Smooth muscle cell of the brain vasculature (primary cell): ENCODE measurements at places on chromosomes 12 and 14.

DNA sequence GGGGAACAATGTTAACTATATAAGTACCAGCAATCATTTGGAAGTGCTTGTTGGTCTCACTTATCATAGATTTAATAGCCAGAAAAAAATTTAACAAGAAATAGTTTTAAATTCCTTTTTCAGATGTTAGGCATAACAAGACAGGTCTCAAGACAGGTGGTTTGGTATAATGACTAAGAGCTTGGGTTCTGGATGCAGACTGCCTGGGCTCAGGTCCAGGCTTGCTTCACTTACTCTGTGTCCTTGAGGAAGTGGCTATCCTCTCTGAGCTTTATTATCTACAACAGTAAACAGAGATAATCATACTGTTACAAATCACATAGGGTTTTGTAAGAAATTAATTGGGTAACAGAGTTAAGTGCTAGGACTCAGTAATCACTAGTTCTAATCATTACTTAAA, 338.0 kb upstream of the FLRT2 start:
- DNase-seq = no peak

- no peak for DNase-seq
Measured at GRCh38 chr12:117439531-117440001, 78.1 kb upstream of the NOS1 start.

GRCh38 chr12:85156569-85156968, 120.4 kb downstream of the LRRIQ1 start:
- no peak for DNase-seq

- no peak for DNase-seq
Measured at GRCh38 chr14:94663965-94664704, 51.9 kb downstream of the SERPINA3 start.

GRCh38 chr12:50569876-50570275, 65.1 kb downstream of the DIP2B start:
- DNase-seq = no peak

DNA sequence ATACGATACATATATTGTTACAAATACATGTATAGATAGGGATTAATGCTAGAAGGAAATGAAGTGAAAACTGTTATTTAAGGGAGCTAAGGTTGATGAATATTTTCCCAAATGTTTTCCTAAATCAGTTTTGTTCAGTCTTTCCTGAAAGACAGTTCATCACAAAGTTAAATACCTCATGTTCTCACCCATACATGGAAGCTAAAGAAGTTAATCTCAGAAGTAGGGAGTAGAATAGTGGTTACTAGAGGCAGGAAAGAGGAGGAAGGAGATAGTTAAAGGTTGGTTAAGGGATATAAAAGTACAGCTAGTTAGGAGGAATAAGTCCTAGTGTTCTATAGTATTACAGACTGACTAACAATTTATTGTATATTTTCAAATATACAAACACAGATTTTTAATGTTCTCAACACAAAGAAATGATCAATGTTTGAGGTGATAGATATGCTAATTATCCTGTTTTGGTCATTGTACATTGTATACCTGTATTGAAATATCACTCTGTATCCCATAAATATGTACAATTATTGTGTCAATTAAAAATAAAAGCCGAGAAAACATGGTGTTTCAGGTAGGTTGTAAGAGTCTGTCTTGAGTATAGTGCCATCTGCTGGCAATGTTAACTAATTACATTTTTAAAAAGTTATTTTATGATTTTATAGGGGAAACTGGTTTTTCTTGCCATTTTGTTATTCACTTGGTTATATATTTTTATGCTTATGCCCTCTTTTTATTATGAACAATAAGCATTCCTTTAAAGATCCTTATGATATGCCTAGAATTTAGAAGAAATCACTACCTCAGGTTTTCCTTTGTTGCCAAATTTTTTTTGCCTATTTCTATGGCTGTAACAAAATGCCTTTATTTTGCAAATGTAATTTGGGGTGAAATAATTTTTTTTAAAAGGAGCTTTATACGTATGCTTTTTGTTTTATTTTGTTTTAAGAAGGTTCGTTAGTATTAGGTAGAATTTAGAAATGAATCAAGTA, 26.9 kb downstream of the ZDHHC17 start:
- DNase-seq = no peak

- DNase-seq = no peak
Measured at GRCh38 chr12:132282031-132282949, 47.1 kb downstream of the GALNT9 start.

GRCh38 chr14:99267837-99268781, 3.9 kb downstream of the BCL11B start:
- DNase-seq = no peak

DNA sequence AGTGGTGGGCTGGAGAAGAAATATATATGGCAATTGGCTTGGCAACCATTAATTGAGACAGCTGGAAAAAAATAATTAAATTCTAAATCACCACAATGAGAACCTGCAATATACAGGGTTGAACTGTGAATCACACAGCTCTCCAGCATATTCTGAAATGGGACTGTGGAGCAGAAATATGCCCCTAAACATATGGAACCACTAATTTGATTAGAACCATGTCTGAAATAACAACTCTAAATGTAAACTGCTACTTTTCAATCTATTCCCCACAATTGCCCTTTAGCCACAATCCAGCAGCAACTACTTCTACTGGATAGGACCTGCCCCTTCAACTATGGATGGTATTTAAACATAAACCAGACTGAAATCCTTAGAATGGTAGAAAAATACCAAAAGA, 330.4 kb downstream of the TRHDE start:
- DNase-seq = no peak

GRCh38 chr12:16030744-16031143, 119.6 kb downstream of the DERA start:
- DNase-seq = no peak

- DNase-seq = no peak
Measured at GRCh38 chr14:23696701-23697239, 60.6 kb downstream of the DHRS2 start.

DNA sequence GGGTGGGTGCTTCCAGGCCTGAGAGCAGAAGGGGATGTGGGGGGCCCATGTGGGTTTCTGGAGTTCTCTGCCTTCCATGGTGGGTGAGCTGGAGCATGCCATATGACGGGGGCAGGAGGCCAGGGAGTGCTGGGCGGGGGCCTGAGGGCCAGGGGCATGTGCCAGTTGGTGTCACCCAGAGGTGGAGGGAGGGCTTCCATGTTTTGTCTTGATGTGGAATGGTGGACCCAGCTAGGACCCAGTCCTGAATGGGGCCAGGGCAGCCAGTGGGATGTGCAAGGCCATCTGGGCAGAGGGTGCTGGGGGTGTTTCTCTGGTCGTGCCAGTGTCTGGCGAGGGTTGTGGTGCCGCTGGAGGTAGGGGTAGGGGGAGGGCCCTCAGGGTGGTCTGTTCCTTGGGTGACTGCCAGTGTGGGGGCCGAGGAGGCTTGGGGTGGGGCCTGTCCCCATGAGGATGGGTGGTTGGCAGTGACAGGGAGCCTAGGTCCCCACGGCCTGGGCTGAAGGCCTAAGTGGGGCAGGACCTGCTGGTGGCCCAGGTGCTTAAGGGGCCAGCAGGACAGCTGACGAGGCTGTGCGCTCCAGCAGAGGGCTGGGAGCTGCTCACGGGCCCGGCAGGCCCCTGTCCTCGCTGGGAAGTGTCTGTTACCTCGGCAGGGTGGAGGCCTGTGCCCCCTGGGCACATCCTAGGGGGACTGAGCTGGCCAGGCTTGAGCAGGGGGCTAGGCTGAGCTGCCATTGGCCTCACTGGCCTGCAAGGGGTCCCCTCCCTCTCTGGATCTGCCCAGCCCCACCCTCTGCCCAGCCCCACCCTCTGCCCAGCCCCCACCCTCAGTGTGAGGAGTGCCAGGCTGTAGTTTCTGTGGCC, 26.8 kb downstream of the CEP170B start:
- DNase-seq = no peak

DNA sequence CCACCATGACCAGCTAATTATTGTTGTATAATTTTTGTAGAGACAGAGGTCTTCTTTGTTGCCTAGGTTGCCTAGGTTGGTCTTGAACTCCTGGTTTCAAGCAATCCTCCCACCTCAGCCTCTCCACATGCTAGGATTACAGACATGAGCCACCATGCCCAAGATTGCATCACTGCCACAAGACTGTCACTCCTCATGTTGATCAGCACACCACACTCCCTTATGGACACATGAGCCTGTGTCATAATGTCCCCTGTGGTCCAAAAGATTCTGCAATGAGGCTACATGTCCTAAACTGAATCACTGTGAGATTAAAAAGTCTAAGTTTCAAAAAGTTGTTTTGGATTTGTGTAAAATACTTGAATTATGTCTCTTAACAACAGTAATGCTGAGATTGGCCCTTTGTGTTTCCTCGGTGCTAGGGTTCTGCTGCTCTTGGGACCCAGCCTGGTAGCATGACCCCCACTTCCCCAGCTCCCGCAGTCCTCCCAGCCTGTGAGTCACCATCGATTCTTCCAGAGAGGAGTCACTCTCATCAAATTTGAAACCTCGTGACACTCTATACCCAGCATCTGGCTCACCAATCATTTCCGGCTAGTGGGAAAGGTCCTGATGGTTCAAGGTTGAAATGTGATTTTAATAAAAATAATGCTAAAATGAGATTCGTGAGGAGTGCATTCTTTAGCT, 890.9 kb downstream of the VRK1 start:
- DNase-seq = no peak

- no peak for DNase-seq
Measured at GRCh38 chr14:38583471-38583870, 327.6 kb upstream of the CLEC14A start.

GRCh38 chr14:69191340-69192111, at the start of gene EXD2:
Gene EXD2, plus strand, starts transcription at chr14:69191498. Its CDS starts 17,973 bp downstream, at chr14:69209471.
- DNase-seq = peak; percentile 29

DNA sequence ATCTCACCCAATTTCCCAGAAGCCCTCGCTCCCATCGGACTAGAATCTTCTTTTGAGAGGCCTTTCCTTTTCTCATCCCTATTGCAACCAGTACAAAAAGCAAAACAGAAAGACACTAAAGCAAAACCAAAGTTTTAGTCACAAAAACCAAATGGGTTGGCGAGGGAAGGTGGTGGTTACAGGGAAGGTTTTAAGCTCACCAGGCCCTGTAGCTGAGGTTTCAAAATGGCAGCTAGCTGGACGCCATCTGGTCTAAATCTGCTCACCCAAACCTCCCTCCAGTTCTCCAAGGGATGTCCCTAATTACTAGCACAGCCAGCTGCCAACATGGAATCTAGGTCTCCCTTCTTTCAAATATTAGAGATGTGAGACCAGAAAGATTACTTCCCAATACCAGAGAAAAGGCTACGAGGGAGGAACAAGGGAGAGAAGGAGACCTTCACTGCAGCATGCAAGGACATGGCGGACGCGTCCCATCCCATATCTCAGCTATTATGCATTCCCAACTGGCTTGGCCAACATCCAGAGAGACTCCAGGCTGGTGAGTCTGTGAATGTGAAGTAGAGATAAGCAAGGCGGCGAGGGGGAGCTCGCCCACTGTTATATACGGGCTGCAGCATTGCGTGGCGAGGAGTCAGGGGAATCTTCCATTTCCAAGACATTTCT, 70.8 kb downstream of the DPF3 start:
- DNase-seq = no peak
